SJSA1 (cell line): ENCODE measurements at places on chromosomes 2 and 18. TPM values are rescaled to one million over a fixed set of nuclear protein-coding genes. Genes with fewer than 3 reads are reported as not detected.

The PLCL1 gene
- total RNA-seq = 0.03 TPM in 1 of 2 replicates, not detected in the other

GRCh38 chr18:58557008-58557435 lies 71.9 kb downstream of the ALPK2 start:
- H3K4me1 ChIP-seq = peaks cover 16% of the 10 kb centered on the region
- H3K27ac ChIP-seq = no peak overlapping the region
- no peaks in the 10 kb centered on the region for H3K27me3 ChIP-seq
- DNase-seq = no peak

The CNRIP1 gene
- 5.0 and 14.0 TPM in 2 replicates for total RNA-seq

DNA sequence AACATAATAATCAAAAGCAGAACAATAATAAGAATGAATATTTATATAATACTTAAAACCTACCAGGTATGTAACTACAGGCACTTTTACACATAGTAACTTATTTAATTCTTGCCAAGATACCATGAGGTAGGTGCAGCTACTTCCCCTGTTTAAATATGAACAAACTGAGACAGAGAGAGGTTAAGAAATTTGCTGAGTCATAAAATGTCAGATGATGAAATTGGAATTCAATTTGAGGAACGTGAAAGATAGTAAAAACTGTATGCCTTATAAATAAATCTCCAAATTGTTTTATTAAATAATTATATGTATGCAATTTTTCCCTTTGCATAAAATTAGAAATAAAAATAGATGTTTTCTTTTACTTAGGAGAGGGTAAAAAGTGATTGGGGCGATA lies 1103.3 kb upstream of the NRXN1 start:
- no peak overlapping the region for H3K4me3 ChIP-seq
- H3K36me3 ChIP-seq = no peaks in the 10 kb centered on the region
- H3K27ac ChIP-seq = no peak overlapping the region
- no peak for DNase-seq

GRCh38 chr18:75937306-75937705 lies 509.8 kb upstream of the SMIM21 start:
- DNase-seq = no peak
- H3K4me3 ChIP-seq = no peak overlapping the region
- no peaks in the 10 kb centered on the region for H3K27me3 ChIP-seq
- H3K36me3 ChIP-seq = no peaks in the 10 kb centered on the region
- no peak overlapping the region for H3K27ac ChIP-seq

DNA sequence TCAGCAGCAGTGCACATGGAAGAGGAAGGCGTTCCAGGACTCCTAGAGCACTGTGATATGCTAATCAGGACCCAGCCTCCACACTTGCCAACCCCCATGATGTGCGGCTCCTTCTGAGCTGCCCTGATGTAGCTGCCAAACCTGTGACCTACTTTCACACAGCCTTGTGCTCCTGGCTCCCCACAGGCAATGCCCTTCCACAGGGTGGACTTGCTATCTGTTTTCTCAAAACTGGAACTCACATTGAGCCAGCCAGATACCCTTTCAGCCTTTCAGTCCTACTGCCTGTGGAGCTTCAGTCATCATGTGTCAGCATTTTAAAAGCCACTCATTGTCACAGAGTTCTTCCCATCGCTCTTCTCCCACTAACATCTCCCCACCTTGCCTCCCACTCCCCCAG lies 181.6 kb downstream of the AFF3 start:
- no peak overlapping the region for H3K27ac ChIP-seq
- H3K4me1 ChIP-seq = no peaks in the 10 kb centered on the region
- no peaks in the 10 kb centered on the region for H3K27me3 ChIP-seq
- H3K4me3 ChIP-seq = no peak overlapping the region

The RPRM gene
- total RNA-seq = not detected in 2 replicates

GRCh38 chr18:74784752-74785151 lies 187.1 kb downstream of the ZNF407 start:
- H3K4me3 ChIP-seq = no peak overlapping the region
- H3K4me1 ChIP-seq = no peaks in the 10 kb centered on the region
- H3K27me3 ChIP-seq = no peaks in the 10 kb centered on the region
- no peak for DNase-seq
- H3K27ac ChIP-seq = no peak overlapping the region

The DUSP11 gene
- total RNA-seq = 30.3 and 40.4 TPM in 2 replicates

GRCh38 chr2:164655750-164656149 lies 34.5 kb upstream of the GRB14 start:
- no peak overlapping the region for H3K4me3 ChIP-seq
- H3K27ac ChIP-seq = no peak overlapping the region
- no peak for DNase-seq
- H3K4me1 ChIP-seq = no peaks in the 10 kb centered on the region

DNA sequence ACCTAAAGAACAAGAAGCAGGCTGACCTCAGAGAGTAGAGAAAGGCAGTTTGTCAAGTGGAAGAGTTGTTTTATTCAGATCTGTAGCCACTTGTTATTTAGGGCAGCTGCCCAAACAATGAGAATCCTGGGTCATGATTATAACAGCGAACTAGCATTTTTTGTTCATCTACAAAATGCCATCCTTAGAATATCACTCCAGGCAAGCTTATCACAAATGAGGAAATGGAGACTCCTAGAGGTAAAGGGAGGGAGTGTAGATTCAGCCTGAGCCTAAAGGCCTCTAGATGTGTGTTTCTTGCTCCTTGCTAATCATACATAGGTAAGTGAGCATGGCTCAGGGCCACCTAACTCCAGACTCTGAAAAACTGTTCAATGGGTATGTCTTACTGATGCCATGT lies 126.1 kb downstream of the HNMT start:
- DNase-seq = no peak
- H3K4me3 ChIP-seq = no peak overlapping the region
- no peak overlapping the region for H3K27ac ChIP-seq
- no peaks in the 10 kb centered on the region for H3K27me3 ChIP-seq
- peaks cover 23% of the 10 kb centered on the region for H3K4me1 ChIP-seq
- H3K36me3 ChIP-seq = no peaks in the 10 kb centered on the region

DNA sequence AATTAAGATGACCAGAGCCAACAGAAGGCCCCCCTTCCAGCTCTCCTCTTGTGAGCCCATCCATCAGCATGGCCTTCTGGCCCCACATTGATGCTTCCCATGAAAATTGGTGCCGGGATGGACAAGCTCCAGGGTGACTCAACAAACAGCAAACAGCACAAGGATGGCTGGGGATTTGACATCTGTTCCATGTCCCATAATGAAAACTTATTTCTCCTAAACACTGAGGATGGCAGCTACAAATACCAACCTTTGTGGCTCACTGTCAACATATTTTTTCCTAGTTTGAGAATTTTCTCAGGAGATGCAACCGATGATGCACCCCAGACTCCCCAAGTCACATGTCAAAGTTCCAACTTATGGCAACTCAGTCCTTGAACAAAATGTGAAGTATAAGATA lies 169.6 kb upstream of the SIX2 start:
- H3K27ac ChIP-seq = no peak overlapping the region
- H3K36me3 ChIP-seq = no peaks in the 10 kb centered on the region
- peaks cover 24% of the 10 kb centered on the region for H3K4me1 ChIP-seq
- no peak for DNase-seq
- H3K4me3 ChIP-seq = no peak overlapping the region

The HOXD13 gene
- 0.06 and 0.50 TPM in 2 replicates for total RNA-seq

DNA sequence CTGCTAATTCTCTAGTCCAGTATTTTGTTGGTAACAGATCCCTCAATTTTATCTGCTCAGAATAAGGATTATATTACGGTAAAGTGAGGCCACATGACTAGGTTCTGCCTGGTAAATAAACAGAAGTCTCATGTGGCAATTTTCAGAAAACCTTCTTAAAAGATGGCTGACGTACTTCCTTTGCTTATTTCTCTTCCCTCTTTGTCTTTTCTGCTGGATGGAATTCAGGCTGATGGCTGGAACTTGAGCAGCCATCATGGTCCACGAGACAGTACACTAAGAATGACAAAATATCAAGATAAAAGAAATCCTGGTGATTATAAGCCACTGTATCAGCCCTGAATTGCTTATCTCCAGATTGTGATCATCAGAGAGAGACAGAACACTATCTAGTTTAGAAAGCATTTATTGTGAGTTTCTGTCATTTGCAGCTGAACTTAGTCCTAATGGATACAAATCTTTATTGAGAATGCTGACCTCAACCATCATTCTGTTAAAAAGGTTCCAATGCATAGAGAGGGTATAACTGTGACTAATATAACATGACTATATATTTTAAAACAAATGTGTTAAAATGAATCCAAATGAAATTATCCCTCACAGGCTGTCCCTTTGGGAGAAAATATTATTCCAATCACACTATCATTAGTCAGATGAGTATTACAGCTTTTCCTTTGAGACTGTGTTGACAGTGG lies 31.8 kb upstream of the SLC8A1 start:
- H3K4me1 ChIP-seq = peaks cover 5% of the 10 kb centered on the region; the same call in 1 of the 2 replicates
- H3K27me3 ChIP-seq = no peaks in the 10 kb centered on the region

The PAIP2B gene
- total RNA-seq = 0.25 and 0.34 TPM in 2 replicates

The DPY30 gene
- total RNA-seq = 99.9 and 116 TPM in 2 replicates

DNA sequence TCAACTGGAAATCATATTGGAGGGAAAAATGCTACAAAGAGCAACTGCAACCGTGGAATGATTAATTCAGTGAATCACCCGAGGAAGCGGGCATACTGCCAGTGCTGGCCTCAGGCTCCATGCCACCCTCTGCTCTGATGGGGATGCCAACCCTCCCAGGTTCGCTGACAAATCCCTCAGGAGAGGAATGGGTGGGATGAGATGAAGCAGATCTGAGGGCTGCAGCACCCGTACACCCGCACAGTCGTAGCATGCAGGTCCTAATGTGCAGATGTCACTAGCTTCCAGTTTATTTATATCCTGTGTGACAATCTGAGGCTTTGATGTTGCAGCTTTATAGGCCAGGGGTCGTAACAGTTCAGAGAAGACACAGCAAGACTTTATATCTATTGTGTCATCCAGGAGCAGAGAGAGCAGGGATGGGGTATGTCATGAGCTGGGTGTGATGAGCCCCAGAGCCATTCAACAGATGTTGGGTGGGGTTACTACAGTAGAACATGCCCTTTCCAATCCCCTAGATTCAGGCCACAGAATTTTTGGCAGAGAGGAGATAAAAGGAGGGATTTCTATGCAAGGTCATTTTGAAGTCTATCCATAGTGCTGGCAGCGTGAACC lies 44.6 kb downstream of the DPP4 start:
- H3K27me3 ChIP-seq = peaks cover 9% of the 10 kb centered on the region; the same call in 1 of the 2 replicates
- no peak for DNase-seq
- no peaks in the 10 kb centered on the region for H3K4me1 ChIP-seq
- no peaks in the 10 kb centered on the region for H3K36me3 ChIP-seq
- H3K27ac ChIP-seq = no peak overlapping the region
- no peak overlapping the region for H3K4me3 ChIP-seq

The SNRNP27 gene
- 130 and 195 TPM in 2 replicates for total RNA-seq
